Activated CD4-positive, alpha-beta T cell treated with anti-CD3 and anti-CD28 coated beads, Interleukin-2, amount 10 ng/mL, durations not matched to agents 7 days and 5 days (primary cell): ENCODE measurements at places on chromosomes 1 and 21.

DNA sequence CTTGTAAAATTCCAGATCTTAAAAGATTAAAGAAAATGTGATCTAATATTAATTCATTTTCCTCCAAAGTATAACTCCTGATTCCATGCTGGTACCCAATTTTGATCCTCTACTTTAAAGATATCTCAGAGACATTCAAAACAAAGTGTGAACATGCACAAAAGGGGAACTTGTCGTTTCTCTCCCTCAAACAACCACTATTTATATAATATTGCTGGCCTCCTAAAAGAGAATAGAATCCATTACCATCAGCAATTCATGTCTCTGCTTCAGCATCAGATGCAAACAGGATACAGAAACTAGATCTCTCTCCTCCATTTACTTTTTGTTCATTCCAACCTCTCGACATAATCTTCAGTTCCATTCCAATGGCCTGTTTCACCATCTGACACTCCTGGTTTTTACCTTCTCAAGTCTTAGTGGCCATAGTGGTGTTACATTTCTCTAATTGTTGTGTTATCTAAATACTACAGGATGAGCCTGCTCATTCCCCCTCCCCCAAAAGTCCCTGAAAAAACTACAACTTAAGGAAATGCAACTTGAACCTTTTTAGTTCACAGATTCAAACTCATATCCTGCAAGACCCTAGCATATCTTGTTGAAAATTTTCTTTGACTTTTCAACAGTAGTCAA is 4.1 kb downstream of the NRIP1 start:
- no peak for DNase-seq

DNA sequence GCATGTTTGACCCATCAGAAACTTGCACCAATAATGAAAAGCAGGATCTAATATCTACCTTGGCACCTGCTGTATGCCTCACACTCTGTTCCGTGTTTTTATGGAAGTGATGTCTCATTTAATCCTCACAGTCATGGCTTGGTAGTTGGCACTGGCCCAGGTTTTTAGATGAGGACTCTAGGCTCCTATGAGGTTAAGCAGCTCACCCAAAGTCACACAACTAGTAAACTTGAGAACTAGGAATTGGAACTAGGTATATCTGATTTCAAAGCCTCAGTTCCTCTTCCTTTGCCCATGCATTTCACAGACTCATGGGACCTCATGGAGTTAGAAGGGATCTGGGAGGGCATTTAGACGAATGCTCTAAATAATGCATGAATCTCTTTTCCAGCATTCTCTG is 21.3 kb upstream of the TARBP1 start:
- no peak for DNase-seq

DNA sequence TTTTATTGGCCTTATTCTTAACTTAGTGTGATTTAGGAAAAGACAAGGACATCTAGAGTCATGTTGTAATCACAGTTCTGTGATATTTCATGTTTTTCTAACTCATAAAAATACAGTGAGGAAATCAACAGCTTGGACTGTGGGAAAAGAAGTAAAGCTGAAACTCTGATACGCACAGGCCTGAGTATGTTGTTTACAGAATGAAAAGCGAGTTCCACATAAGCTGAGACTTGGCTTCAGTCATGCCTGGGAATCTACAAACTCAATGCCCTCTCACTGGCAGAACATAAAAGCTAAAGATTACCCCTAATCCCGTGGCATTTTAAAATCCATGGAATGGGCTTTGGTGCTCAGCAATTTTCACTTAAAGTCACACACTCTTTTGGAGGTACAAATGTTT is 23.6 kb upstream of the ATP5PO start:
- DNase-seq, result no peak

DNA sequence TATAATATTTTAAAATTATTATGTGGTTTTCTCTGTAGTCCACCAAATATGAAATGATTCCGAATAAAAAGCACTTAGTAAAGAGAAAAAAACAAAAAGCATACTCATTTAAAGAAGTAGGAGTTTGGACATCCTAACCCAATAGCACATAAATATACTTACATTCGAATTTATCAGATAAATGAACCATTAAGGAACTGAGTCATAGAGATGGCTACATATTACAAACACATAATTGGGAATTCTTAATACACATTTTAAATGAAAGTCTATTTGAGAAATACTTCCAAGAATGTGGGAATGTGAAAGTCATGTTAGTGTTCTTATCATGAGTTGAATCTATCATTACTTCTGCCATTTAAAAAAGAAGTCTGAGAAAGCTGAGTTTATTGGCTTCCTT is 75.0 kb downstream of the USP24 start:
- no peak for DNase-seq

- DNase-seq, result peak; percentile 14
Measured at GRCh38 chr1:151790940-151791651, 796 bp upstream of the TDRKH start.
